ENCODE measurements at places on chromosomes 16 and 17.
A peak's percentile ranks its signal among the peaks of the same experiment; 100 is the strongest.

- DNase-seq, result no peak
Observed at GRCh38 chr17:57132663-57133062, 47.6 kb downstream of the AKAP1 start.

GRCh38 chr16:52652033-52652432, 105.1 kb upstream of the TOX3 start:
- DNase-seq, result no peak

DNA sequence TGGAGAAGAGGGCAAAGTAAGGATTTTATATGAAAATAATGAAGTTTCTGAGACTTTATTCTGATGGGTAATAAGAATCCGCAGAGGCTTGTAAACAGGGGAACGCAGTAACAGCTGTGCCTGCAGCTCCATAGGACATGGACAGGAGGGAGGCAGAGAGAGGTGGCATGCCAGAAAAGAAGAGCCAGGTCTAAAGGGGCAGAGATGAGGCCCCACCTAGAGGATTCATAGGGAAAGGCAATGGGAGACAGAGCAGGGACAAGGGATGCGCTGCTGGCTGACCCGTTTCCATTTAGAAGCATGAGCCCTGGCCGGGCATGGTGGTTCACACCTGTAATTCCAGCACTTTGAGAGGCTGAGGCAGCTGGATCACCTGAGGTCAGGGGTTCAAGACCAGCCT, 340.3 kb upstream of the CDH5 start:
- DNase-seq, result no peak

GRCh38 chr17:50261051-50261915, 13.0 kb upstream of the TMEM92 start:
- no peak for DNase-seq

- no peak for DNase-seq
Observed at GRCh38 chr17:28335959-28336871, 654 bp downstream of the TNFAIP1 start.

DNA sequence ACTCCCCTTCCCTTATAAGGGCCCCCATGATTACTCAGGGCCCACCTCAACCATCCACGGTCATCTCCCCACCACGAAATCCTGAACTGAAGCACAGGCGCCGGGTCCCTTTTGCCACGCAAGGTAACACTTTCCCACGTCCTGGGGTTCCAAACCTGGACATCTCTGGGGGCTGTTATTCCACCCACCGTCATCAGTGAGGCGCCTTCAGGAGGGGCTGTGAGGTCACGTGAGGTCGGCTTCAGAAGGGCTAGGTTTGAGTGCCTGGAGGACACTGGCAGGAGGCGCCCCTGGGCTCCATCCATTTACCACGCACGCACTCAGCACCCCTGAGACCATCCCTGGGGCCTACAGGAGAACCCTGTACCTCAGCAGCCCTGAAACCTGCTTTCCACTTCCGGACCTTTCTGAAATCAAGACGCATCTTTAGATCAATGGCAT, 4.1 kb downstream of the CD2BP2 start:
- no peak for DNase-seq

DNA sequence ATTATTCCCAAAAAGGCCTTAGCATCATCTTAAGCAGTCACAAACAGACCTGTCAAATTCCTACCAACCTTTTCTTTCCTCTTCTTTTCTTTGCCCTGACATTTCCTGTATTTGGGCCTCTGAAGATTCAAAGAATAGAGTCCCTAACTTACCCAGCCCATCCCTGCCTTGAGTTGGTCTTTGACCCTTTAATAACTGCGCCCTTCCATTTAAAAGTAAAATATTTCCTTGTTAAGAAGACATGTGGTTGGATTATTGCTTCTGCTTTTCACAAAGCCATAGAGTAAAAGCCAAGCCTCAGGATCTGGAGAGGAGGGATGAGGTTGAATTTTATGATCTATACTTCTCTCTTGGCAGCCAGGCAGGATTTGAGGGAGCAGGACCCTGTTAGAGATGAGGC, 13.2 kb upstream of the CCL23 start:
- DNase-seq, result no peak

GRCh38 chr16:81537721-81538561, 93.3 kb downstream of the CMIP start:
- no peak for DNase-seq

- peak; percentile 66 for DNase-seq
Observed at GRCh38 chr17:50550661-50551432, 3.9 kb downstream of the SPATA20 start.

- no peak for DNase-seq
Observed at GRCh38 chr16:49720225-49720624, 135.7 kb downstream of the ZNF423 start.

DNA sequence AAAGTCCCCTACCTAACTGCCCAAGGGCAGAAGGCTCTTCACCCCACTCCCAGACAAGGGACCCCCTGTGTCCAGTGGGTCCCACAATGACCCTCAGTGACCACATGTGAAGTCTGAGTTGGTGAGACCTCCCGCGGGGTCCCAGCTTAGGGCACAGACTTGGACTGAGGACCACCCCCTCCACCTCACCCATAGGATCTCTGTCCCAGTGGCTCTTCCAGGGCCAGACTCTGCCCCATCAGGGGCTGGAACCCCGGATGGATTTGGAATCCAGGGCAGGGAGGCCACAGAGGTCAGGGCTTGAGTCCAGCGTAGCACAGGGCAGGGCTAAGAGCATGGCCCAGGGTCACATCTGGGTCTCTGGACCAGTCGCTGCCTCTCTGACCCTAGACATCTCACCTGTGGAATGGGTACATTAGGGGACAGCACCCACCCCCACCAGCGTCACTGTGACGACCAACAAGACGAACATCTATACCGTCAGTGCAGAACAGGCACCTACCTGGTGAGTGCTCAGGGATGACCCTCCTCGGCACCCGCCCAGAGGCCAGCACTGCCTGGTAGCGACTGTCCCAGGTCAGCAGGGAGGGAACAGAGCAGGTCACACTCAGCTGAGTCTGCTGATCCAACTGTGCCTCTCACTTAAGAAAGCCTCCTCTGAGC, 37.7 kb downstream of the TNFRSF13B start:
- DNase-seq, result no peak

- no peak for DNase-seq
Observed at GRCh38 chr17:38791162-38791561, 8.2 kb downstream of the PIP4K2B start.

- no peak for DNase-seq
Observed at GRCh38 chr16:82111944-82112343, 58.1 kb downstream of the MPHOSPH6 start.

GRCh38 chr17:45345554-45346215, 28.9 kb upstream of the MAP3K14 start:
- DNase-seq, result no peak

DNA sequence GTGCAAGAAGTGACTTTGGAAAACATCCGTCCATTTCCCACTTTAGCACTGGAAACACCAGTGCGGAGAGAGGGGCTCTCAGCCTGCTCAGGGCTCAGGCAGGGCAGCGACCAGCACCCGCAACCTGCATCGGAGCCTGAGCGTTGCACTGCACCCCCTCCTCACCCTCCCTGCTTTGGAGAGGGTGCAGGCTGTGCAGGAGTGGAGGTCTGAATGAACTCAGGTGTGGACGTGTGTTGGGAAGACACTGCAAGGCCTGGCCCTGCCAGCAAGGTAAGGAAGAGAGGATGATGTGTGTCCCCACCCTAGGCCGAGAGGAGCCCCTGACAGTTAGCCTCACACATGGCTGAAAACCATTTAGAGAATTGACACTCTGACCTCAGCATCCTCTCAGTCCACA, 81.8 kb downstream of the NT5M start:
- no peak for DNase-seq

DNA sequence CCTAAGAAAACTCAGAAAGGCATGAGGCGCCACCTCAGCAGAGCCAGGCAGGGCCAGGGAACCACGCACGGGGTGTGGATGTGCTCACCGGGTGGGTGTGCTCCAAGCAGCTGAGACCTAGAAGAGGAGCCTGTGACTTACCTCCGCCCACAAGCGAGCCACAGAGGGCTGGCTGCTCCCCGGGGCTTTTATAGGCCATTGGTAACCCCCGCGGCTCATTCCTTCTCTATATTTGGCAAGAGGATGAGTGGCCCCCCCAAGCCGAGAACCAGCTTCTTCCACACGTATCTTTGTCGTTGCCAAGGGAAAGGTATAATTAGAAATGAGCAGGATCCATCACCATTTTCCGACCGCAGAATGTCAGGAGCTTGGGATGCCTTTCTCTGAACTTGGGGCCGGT, at the start of gene MYH3:
Gene MYH3 (minus strand): TSS at position 162 of the 400 bp plus-strand sequence. CDS start 2,245 bp downstream, outside the sequence.
- DNase-seq, result no peak

GRCh38 chr17:64315032-64315490, 52.0 kb upstream of the TEX2 start:
- no peak for DNase-seq

DNA sequence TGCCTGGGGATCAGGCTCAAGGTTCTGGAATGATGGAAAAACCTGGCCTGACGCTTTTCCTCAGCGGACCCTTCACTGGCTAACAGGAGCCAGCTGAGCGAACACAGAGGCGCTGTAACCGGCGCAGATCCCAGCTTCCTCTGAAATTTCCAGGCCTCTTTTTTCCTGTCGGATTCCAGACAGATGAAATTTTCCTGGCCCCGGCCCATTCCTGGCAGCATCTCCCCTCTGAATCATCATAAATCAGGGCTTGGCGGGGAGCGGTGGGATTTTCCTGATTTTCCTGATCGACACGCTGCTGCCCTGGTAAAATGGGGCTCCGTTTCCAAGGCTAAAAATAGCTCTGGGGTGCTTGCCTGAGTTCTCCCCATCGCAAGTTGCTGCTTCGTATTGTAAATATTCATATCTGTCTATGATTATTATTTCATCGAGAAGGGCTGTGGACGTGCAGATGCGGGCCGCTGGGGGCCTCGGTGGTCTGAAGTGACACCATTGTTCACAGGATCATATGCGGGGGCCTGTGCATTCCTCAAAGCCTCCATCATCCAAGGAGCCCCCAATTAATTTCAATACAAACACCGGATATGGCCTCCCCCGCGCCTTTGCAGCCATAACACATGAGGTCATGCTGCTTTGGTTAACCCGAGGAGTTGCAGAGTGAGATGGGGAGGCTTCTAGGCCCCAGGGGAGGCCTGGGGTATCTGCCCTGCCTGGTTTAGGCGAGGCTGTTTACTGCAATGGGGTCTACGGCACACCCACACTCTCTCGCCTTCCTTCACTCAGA, 45.8 kb upstream of the ETV4 start:
- DNase-seq, result no peak

GRCh38 chr16:87202346-87202745, 114.8 kb downstream of the C16orf95 start:
- no peak for DNase-seq

DNA sequence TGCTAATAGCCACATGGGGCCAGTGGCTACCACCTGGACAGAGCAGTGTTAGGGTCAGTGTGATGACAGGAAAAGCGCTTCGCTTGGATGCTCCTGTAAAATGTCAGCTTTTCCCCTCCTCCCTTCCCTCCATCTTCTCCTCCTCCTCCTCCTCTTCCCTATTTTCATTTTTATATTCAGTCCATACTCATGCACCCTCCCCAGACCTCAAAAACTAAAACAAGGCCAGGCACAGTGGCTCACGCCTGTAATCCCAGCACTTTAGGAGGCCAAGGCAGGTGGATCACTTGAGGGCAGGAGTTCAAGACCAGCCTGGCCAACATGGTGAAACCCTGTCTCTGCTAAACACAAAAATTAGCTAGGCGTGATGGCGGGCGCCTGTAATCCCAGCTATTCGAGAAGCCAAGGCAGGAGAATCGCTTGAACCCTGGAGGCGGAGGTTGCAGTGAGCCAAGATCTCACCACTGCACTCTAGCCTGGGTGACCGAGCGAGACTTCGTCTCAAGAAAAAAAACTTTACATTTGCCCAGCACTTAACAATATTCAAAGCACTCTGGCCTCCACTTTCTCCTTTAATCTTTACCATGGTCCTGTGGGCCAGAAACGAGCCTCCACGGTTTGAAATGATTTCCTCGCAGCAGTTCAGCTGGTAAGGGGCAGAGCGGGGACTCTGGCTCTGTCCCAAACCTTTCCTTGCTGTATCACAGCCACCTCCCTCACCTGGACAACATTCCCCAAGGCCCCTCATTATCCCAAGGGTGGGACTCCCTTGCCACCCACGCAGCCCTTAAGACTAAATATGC, 21.8 kb downstream of the ANKRD40 start:
- no peak for DNase-seq

DNA sequence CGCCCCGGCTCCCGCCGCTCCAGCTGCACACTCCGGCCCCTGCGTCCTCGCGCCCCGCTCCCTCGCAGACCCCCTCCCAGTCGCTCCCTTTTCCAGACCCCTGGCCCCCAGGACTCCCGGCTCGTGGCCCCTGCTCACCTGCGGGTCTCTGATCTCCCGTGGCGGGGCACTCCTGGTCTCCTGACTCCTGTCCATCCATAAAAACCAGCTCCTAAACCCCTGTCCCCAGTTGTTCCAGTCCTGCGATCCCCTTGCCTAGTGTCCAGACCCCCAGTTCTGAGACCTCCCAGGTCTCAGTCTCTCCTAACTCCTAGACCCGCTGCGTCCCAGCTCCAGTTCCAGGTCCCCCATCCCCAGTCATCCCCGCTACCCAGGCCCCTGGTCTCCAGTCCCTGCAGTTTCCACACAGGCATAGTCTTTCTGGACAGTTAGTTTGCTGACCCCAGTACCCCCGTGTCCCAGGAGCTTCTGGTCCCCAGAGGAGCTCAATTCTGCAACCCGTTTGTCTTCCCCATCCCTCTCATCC, 379 bp downstream of the SNX29 start:
- no peak for DNase-seq

DNA sequence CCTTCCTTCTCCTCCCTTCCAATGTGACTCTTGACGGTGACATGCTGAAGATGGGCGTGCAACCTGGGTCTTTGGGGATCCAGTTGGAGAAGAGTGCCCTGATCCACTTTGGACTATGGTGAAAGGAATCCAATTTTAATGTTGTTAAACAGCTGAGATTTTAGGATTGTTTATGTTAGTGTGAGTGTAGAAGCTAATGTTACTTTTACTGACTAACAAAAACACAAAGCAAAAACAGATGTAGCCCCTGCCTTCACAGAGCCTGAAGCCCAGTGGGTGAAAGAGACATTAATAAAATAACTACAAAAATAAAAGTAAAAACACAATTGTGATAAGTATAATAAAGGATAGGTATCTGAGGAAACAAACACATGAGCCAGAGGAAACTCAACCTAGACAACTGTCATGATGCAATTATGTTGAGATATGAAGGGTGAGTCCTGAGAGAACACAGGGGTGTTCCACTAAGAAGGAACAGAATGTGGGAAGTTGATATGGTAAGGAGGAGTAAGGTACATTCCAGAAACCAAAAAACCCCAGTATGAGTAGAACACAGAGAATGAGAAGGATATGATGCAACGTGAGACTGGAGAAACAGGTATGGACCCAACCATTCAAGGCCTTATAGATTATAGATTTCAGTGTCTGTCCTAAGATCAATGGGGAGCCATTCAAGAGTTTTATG, 115.1 kb upstream of the PMFBP1 start:
- no peak for DNase-seq

- DNase-seq, result no peak
Observed at GRCh38 chr16:83704656-83705055, 103.1 kb upstream of the HSBP1 start.

- DNase-seq, result no peak
Observed at GRCh38 chr17:3946711-3947235, 17.5 kb downstream of the ATP2A3 start.

- DNase-seq, result no peak
Observed at GRCh38 chr17:8189041-8189710, 804 bp downstream of the BORCS6 start.

Measured in NCI-H187 (cell line).